Activated CD8-positive, alpha-beta T cell treated with anti-CD3 and anti-CD28 coated beads, Interleukin-2, amount 10 ng/mL, durations not matched to agents 7 days and 5 days (primary cell): ENCODE measurements at places on chromosomes 16 and 17. TPM values are rescaled to one million over a fixed set of nuclear protein-coding genes. Genes with fewer than 3 reads are reported as not detected.

DNA sequence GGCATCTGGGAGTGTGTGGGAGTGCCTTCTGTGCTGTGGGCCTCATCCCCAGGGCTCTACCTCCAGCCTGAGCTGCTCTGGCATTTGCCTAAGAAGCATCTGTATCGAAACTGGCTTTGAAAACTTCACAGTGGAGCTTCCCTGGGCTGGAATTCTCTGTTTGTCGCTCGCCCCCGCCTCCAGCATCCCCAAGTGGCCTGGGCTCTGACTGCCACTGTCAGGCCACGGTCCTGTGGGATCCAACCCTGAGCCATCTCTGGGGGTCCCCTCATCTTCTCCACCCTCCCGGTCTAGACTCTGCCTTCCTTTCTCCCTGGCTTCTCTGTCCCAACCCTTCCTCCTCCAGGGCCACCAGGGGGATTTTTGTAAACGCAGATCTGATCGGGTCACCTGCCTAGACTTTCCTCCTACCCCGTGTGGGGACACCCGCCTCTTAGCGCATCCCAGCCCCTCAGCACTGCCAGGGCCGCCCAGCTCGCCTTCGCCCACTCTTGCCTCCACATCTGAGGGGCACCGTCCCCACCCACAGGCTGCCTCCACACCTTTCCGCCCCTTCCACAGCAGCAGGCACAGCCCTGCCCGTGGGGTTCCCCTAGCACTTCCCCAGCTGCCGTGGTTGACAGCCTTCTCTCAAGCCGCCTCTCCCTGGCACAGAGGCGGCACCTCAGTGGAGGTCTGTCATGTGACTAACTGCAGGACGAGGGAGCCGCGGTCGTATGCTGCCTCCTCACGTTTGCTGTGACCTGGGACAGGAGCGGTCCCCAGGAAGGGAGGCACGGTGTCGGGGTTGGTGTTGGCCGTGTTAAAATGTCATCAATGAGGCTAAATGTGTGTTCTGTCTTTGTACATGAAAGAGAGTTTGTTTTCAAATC is 12.0 kb downstream of the TBC1D24 start:
- peak overlapping the region; percentile 65 for H3K27ac ChIP-seq
- peaks cover 27% of the 10 kb centered on the region for H3K4me1 ChIP-seq
- DNase-seq, result peak; percentile 80
- H3K4me3 ChIP-seq, result peak overlapping the region; percentile 22

GRCh38 chr17:13592427-13592826 is 9.3 kb downstream of the HS3ST3A1 start:
- H3K4me3 ChIP-seq, result no peak overlapping the region
- H3K4me1 ChIP-seq, result peaks cover 2% of the 10 kb centered on the region
- H3K27me3 ChIP-seq, result peaks cover 15% of the 10 kb centered on the region
- no peak overlapping the region for H3K27ac ChIP-seq
- DNase-seq, result no peak

RAB26 gene
- total RNA-seq, result 0.31 TPM

SCN4A gene
- not detected for total RNA-seq

GRCh38 chr16:54284931-54285413 is 1.6 kb downstream of the IRX3 start:
- H3K27me3 ChIP-seq, result peaks cover 80% of the 10 kb centered on the region
- peaks cover 11% of the 10 kb centered on the region for H3K36me3 ChIP-seq
- H3K27ac ChIP-seq, result no peak overlapping the region
- DNase-seq, result no peak

NHLRC4 gene
- total RNA-seq, result 1.6 TPM

- H3K4me3 ChIP-seq, result no peak overlapping the region
- peaks cover 7% of the 10 kb centered on the region for H3K4me1 ChIP-seq
- no peak overlapping the region for H3K27ac ChIP-seq
Observed at GRCh38 chr17:56819431-56820145, 14.1 kb downstream of the C17orf67 start.

- peak; percentile 74 for DNase-seq
Observed at GRCh38 chr17:30808785-30809286, 15.7 kb downstream of the CRLF3 start.

- H3K4me1 ChIP-seq, result peaks cover 62% of the 10 kb centered on the region
- H3K27ac ChIP-seq, result peak within 1 kb of the TSS; percentile 89
- no peaks in the 10 kb centered on the region for H3K27me3 ChIP-seq
- H3K4me3 ChIP-seq, result peak within 1 kb of the TSS; percentile 96
- DNase-seq, result peak; percentile 84
Observed at GRCh38 chr17:49210158-49211029, at the start of the genes ABI3 and GNGT2. TSS of gene ABI3 (plus strand) at chr17:49210707. CDS start at chr17:49210725, 18 bp downstream. TSS of gene GNGT2 (minus strand) at chr17:49210574. CDS start at chr17:49207422, 3,152 bp downstream.

DNA sequence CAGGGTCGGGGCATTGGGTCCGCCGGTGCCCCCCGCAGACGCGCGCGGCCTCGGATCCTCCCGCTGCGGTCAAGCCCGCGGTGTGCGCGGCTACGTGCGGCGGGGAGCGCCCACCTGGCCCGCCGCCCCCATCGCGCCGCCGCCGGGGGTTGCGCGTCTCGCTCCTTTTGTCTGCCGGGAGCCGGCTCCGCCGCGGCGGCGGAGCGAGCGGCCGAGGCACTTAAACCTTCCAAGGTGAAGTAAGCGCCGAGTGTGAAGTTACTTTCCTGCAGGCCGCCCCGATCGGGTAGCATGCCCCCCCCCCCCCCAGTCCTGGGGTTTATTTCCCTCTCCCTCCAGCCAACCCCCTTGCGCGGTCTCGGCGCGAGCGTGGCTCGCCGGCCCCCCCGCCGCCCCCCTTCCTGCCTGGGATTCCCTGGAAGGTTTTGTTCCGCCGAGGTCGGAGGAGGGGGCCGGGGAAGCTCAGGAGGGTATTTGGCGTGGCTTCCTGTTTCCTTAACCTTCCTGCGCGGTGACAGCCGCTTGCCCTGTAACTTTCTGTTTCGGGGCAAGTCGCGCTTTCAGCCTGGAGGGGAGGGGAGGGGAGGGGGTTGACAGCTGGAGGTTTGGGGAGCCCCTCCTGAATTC is 56.6 kb upstream of the GSE1 start:
- peak overlapping the region; percentile 89 for H3K4me3 ChIP-seq
- peaks cover 43% of the 10 kb centered on the region for H3K4me1 ChIP-seq
- peak overlapping the region; percentile 58 for H3K27ac ChIP-seq
- peak; percentile 78 for DNase-seq
- H3K27me3 ChIP-seq, result no peaks in the 10 kb centered on the region

GRCh38 chr17:44039829-44040635 is 25.3 kb upstream of the TMEM101 start:
- no peak overlapping the region for H3K4me3 ChIP-seq
- DNase-seq, result no peak
- no peaks in the 10 kb centered on the region for H3K27me3 ChIP-seq
- peaks cover 17% of the 10 kb centered on the region for H3K4me1 ChIP-seq

GRCh38 chr16:23709536-23709935 is 3.5 kb downstream of the ERN2 start:
- no peak for DNase-seq
- H3K27me3 ChIP-seq, result peaks cover 28% of the 10 kb centered on the region
- no peak overlapping the region for H3K4me3 ChIP-seq
- no peaks in the 10 kb centered on the region for H3K4me1 ChIP-seq
- H3K27ac ChIP-seq, result no peak overlapping the region

GRCh38 chr17:57965521-57966160 is 10.4 kb upstream of the CUEDC1 start:
- peak; percentile 14 for DNase-seq
- no peak overlapping the region for H3K27ac ChIP-seq
- no peak overlapping the region for H3K4me3 ChIP-seq
- no peaks in the 10 kb centered on the region for H3K4me1 ChIP-seq
- peaks cover 25% of the 10 kb centered on the region for H3K27me3 ChIP-seq

RND2 gene
- total RNA-seq, result not detected

HNF1B gene
- total RNA-seq, result not detected

GRCh38 chr17:74566132-74566753 is 1.1 kb downstream of the CD300H start:
- H3K27me3 ChIP-seq, result peaks cover 36% of the 10 kb centered on the region
- peaks cover 15% of the 10 kb centered on the region for H3K4me1 ChIP-seq
- no peak overlapping the region for H3K27ac ChIP-seq

DNA sequence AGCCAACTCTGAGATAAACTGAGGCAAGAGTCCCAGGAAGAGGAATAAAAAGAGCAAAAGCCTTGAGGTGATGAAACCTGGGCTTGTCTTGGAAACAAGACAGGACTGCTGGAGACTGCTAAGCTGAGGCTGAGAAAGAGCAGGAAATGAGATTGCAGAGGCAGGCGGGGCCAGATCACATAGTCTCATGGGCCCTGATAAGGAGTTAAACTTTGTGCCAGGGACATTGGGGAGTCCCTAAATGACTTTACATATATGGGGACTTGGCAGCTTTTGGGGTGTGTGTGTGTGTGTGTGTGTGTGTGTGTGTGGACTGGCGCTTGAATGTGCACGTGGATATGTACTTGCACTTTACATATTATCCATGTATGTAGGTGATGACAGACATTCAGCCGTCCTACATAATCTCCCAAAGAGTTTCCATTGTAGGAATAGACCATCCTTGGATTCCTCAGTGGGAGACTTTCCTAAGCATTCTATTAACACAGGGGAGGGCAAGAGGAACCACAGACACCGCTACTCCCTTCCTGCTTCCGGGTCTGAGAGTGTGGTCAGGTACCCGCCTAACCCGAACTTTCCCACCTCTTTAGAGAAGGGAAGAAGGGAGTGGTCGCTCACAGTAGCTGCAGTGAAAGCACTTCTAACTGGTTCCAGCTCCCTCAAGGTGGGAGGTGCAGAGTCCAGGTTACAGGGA is 123.1 kb downstream of the LYRM1 start:
- H3K27me3 ChIP-seq, result peaks cover 2% of the 10 kb centered on the region
- H3K27ac ChIP-seq, result peak overlapping the region; percentile 43
- peaks cover 13% of the 10 kb centered on the region for H3K4me1 ChIP-seq
- no peak overlapping the region for H3K4me3 ChIP-seq

DNA sequence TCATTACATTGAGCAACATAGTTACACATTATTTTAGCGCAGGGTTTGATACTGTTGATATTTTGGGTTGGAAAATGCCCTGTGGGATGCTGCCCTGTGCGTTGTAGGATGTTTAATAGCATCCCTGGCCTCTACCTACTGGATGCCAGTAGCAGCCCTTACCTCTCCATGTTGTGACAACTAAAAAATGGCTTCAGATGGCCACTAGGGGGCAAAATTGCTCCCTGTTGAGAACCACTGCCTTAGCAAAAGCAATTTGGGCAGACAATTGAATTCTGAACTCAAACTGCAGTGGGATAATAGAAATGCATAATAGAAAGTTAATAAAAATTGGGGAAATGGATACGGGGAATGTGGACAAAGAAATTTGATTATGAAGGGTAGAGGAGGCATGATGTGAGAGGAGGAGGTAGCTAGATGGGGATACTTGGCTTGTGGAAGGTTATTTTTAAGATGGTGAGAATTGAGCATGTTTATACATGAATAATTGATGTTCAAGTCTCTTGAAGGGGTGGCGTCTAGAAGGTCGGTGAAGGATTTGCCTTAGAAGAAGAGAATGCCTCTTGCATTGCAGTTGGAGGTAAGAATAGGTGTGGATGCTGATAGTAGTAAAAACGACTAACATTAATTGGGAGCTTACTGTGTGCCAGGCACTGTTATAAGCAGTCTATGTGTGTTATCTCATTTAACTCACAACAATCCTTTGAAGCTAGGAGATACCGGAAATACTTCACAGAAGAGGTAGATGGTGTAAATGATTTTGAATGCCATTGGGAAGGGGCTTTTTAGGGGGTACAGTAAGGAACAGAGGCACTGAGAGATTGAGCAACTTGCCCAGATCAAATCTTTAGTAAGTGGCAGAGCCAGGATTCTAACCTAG is 19.0 kb downstream of the HEATR9 start:
- peaks cover 56% of the 10 kb centered on the region for H3K36me3 ChIP-seq
- peak overlapping the region; percentile 61 for H3K27ac ChIP-seq
- H3K27me3 ChIP-seq, result no peaks in the 10 kb centered on the region
- peak; percentile 84 for DNase-seq
- no peak overlapping the region for H3K4me3 ChIP-seq

DNA sequence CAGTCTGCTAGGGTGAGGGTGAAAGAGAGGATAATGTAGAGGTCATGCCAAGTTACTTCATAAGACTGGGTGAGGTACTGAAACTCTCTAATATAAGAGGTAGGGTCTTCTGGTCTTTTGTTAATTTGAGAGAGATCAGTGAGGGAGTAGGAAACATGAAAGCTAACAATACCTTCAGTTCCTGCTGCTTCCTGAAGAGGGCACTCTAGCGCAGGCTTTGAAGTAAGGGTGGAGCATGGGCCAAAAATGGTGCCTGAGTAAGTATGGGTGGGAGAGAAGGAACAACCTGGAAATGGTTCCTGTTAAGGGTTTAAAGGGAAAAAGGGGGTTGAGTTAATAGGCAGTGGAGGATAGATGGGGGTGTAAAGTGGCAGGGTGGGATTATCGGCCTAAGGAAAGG is 2449.5 kb downstream of the TP53TG3F start:
- no peak overlapping the region for H3K4me3 ChIP-seq
- no peaks in the 10 kb centered on the region for H3K36me3 ChIP-seq
- H3K27me3 ChIP-seq, result no peaks in the 10 kb centered on the region
- H3K27ac ChIP-seq, result no peak overlapping the region
